CD14-positive monocyte (primary cell): ENCODE measurements at places on chromosomes 4 and X. TPM values are rescaled to one million over a fixed set of nuclear protein-coding genes. Genes with fewer than 3 reads are reported as not detected.

TBX22 gene
- polyA plus RNA-seq: not detected

DNA sequence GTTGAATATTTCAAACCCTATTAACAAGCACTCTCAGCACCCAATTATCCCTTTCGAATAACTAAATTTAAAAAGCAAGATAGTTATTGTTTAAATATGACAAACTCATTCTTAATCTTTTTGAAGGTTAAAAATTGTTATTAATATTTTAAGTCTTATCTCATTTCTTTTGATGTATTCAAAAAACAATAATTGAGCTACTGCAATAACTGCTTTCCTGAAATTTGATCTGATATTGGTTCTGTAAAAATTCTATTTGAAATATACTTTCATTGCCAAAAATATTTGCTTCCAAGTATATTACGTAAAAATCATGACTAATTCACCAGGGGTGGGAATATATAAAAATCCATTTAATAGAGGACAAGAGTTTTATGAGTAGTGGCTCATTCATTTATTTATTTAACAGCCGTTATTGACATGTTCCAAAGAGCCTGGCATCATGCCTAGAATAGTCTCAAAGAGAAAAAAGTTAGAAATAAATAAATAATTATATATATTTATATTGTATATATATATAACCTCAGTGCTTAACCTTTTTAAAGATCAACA is 34.4 kb downstream of the GLRA3 start:
- no peak for DNase-seq

GRCh38 chr4:121633653-121634052 is 63.1 kb downstream of the ANXA5 start:
- DNase-seq: no peak

DNA sequence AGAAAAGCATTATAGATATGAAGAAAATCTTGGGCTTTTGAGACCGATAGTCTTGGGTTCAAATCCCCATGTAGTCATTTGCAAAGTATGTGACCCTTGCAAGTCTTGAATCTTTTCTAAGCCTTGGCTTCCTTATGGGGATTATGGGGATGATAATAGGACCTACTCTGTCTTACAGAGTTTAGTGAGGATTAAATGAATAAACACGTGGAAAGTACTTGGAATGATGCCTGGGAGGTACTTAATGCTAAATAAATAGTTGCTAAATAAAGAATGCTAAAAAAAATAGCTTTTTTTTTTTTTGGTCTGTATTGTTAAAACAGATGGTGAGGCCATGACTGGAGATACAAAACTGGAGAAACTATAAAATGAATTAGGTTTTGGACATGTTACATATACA is 292.7 kb downstream of the GPAT3 start:
- no peak for DNase-seq

PHEX gene
- polyA plus RNA-seq: 0.01 and 0.03 TPM in 2 replicates

- DNase-seq: no peak
Measured at GRCh38 chr4:169175476-169175875, 95.3 kb downstream of the SH3RF1 start.

DNA sequence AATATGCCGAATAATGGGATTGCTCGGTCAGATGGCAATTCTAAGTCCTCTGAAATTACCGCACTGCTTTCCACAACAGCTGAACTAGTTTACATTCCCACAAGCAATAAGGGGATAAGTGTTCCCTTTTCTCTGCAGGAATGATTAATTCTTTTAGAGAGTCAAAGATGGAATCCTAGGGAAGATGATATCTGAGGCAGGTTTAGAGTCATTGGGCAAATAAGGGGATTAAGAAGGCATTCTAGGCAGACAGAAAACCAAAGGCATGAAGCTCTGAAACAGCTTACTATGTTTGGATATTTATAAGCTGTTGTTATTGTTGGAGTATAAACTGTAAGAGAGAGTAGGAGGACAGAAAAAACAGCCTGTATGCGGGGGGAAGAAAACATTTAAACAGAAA is 85.7 kb downstream of the TET2 start:
- no peak for DNase-seq

PCSK1N gene
- not detected in 2 replicates for polyA plus RNA-seq

GRCh38 chr4:99591757-99592156 is 17.1 kb downstream of the MTTP start:
- DNase-seq: no peak

ARR3 gene
- polyA plus RNA-seq: not detected

DNA sequence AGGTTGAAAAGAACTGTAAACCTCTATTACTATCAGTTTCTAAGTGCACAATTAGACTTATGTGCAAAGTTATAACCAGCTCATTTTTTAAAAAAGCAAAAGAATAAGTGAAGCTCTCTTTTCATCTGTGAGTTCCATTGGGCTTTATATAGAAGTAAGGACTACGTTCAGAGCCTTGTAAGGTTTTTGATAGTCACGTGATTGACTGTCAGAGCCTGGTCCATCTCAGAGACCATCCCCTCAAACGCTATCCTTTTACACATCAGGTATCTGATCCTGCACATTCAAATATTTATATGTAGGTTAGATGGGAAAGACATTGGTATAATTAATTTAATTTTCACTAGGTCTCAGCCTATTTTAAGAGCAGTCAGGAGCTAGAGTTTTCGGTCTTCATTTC is 279.3 kb downstream of the INPP4B start:
- no peak for DNase-seq

- DNase-seq: no peak
Measured at GRCh38 chrX:139759637-139760036, 51.7 kb upstream of the MCF2 start.

HSFX4 gene
- polyA plus RNA-seq: not detected

- DNase-seq: no peak
Measured at GRCh38 chr4:151012820-151013219, 2.3 kb downstream of the LRBA start.

DNA sequence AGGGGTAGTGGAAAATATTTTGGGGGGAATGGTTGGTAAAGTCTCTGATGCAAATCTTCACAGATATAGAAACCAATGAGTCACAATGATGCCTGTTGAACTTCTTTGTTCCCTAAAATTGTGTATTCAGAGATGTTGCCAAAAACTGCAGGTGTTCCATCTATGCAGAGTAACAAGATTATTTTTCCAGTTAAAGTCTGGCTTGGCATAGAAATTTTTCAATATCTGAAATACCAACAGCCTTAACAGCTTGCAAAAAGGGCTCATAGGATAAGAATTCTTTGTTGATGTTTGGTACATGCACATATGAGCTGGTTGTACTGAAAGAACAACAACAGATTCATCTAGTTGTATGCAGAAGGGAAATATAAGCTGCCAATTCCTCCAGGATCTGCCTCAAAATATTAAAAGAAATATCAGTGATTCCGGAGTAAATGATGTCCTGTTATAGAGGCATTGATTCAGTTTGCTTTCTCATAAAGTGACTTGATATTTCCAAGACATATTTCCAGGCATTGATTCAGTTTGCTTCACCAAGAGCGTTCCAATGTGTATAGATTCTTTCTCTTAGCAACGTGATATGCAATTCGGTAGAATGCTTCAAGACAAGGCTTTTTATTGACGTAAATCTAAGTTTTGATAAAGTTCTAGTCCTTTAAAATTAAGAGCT is 564.4 kb downstream of the TMA16 start:
- DNase-seq: no peak

SLC25A4 gene
- polyA plus RNA-seq: 0.05 TPM in 1 of 2 replicates, not detected in the other

AVPR2 gene
- 0.27 and 0.59 TPM in 2 replicates for polyA plus RNA-seq

GRCh38 chr4:15783676-15784075 is 5.5 kb downstream of the CD38 start:
- peak; percentile 67 for DNase-seq

GRCh38 chr4:17817027-17817426 is 6.2 kb downstream of the NCAPG start:
- peak; percentile 59 for DNase-seq

DNA sequence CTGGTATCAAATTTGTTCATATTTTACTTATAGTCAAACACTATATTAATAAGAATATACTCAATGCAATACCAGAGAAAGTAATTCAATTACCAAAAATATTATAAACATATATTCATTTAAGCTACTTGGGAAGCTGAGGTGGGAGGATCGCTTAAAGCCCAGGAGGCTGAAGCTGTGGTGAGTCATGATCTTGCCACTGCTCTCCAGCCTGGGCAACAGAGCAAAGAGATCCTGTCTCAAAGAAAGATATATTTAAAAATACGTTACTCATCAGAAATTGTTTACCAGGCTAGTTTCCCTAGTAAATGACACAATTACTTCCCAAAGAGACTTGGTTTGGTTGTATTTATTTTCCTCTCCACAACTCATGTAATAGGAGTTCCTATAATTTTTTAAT is 433.6 kb downstream of the GASK1B start:
- no peak for DNase-seq

SYTL5 gene
- polyA plus RNA-seq: not detected

DNA sequence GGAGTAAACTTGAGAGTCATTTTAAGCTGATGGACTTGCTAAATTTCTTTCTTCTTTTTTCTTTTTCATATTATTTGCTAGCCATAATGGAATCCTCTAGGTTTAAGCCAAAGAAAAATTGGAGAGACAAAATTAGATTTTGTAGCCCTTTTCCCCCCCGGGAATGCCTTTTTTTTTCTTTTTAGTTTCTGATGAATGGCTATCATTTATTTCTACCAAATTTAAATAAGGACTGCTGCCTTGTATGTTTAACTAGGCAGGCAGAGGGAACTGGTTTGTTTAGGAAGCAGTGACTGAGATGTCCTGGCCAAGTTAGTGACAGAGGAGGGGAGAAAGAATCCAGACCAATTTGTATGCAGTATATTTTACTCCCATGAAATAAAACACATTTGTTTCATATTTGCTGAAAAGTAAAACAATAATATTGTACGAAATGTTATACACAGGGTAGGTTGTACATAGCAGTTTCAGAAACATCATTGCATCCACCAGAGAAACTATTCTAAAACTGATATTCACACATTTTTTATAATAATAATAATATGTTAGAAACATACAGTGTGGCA is 5.7 kb downstream of the PITX2 start:
- DNase-seq: no peak
